ENCODE measurements at places on chromosomes 7 and 10. TPM values are rescaled to one million over a fixed set of nuclear protein-coding genes. Genes with fewer than 3 reads are reported as not detected.
A peak's percentile ranks its signal among the peaks of the same experiment; 100 is the strongest.

The ANTXRL gene
- not detected for total RNA-seq

GRCh38 chr10:45471531-45472310 lies 97.7 kb downstream of the ALOX5 start:
- H3K4me1 ChIP-seq: peaks cover 14% of the 10 kb centered on the region
- no peaks in the 10 kb centered on the region for H3K36me3 ChIP-seq
- no peak overlapping the region for H3K27ac ChIP-seq
- H3K4me3 ChIP-seq: no peak overlapping the region

The TDRD1 gene
- total RNA-seq: not detected

DNA sequence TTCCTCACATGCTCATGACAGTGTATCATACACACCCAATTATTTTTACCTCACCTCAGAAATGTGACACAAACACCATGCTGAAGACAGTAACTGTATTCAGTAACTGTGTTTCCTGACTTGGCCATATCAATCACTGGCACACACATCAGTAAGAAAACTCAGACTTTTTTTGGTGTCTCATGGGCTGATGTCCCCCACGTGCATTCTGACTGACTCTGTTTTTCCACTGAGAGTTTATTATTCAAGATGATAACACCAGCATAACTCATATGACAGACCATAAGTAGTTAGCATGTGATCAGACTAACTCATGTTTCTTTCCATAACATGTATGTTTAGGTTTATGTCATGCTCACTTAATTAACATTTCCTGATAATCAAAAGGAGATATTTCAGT lies 124.8 kb downstream of the CD36 start:
- H3K4me1 ChIP-seq: peaks cover 3% of the 10 kb centered on the region
- no peaks in the 10 kb centered on the region for H3K27me3 ChIP-seq
- no peak for DNase-seq
- H3K4me3 ChIP-seq: no peak overlapping the region
- H3K27ac ChIP-seq: no peak overlapping the region
- peaks cover 10% of the 10 kb centered on the region for H3K36me3 ChIP-seq

DNA sequence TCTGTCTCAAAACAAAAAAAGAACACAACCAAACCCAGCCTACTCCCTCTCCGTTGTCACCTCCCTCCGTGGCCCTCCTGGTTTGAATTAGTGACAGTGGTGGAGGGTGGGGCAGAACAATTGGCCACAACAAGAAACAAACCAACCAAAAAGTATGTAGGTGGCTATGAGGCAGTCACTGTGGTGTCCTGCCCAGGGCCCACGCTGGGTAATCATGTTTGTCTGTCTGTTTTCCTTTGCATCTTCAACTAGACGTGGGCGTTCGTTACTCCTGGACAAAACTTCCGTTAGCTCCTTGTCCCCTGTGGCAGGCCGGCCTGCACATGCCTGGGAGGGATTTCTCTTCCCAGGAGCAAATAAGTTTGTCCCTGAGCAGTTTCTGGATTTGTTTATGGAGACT lies 78.4 kb downstream of the XRCC2 start:
- H3K27ac ChIP-seq: no peak overlapping the region
- H3K36me3 ChIP-seq: no peaks in the 10 kb centered on the region
- no peak overlapping the region for H3K4me3 ChIP-seq
- no peaks in the 10 kb centered on the region for H3K27me3 ChIP-seq
- H3K4me1 ChIP-seq: no peaks in the 10 kb centered on the region
- no peak for DNase-seq

The FAM25C gene
- total RNA-seq: not detected

DNA sequence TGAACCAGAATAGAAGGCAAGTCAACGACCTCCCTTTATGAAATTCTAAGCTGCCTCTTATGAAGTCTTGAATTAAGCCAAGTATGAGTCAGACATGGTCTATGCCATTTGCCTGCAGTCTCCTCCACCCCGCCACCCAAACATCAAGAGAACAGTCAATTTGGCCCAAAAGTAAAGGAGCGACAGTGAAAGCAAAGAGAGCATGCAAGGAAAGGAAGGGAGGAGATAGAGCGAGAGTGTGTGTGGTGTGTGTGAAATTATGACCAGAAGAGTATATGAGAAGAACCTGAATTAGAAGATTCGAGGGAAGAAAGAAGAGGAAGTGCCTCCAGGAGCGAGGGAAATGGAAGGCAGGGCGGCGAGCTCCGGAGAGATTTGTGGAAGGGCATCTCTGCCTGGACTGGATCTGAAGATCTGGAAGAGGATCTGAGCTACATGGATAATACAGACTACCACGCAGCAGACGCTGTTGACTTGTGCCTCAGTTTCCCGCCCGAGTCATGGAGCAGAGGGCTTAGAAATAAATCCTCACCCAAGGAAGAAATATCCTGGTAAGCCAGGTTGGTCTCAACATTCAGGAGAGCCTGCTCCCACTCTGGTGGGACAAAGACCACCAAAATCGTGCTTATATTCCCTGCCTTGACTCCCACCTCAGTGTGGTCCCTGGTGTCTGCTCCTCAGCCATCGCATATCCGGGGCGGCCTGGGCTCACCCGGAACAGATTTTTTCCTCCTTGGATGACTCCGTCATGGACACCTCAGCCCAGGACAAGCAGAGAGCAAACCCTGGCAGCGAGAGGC lies 459 bp downstream of the ZDHHC6 start:
- no peaks in the 10 kb centered on the region for H3K27me3 ChIP-seq
- peaks cover 20% of the 10 kb centered on the region for H3K36me3 ChIP-seq
- peak overlapping the region; percentile 98 for H3K4me3 ChIP-seq

The NEUROD6 gene
- not detected for total RNA-seq

- H3K4me1 ChIP-seq: peaks cover 6% of the 10 kb centered on the region
- no peak overlapping the region for H3K4me3 ChIP-seq
- H3K27me3 ChIP-seq: no peaks in the 10 kb centered on the region
Observed at GRCh38 chr10:36424502-36424901, 700.9 kb upstream of the ANKRD30A start.

DNA sequence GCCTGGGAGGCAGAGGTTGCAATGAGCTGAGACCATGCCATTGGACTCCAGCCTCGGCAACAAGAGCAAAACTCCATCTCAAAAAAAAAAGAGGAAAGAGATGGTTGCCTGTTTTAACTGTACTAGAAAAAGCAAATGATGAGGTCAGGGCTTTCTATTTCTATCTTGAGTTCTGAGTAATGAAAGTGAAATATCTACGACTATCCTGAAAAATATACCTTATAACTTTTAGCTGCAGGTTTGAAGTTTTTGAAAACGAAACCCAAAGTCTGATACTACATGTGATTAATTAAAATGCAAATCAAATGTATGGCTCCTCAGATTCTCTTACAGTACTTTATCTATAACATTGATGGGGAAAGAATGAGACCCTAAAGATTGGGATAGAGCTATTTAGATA lies 636.2 kb upstream of the LRRN3 start:
- no peaks in the 10 kb centered on the region for H3K4me1 ChIP-seq
- H3K36me3 ChIP-seq: no peaks in the 10 kb centered on the region
- DNase-seq: no peak
- no peak overlapping the region for H3K27ac ChIP-seq

The HSPA12A gene
- total RNA-seq: 1.8 TPM

- no peak for DNase-seq
- no peaks in the 10 kb centered on the region for H3K27me3 ChIP-seq
- no peak overlapping the region for H3K27ac ChIP-seq
- H3K36me3 ChIP-seq: no peaks in the 10 kb centered on the region
- no peak overlapping the region for H3K4me3 ChIP-seq
Observed at GRCh38 chr7:37532636-37533035, 84.0 kb upstream of the ELMO1 start.

The PAPSS2 gene
- total RNA-seq: 17.3 TPM

All from PC-3 (cell line).